NCI-H1092 treated with DMSO at 0.1 percent for 48 hours (cell line): ENCODE measurements at places on chromosomes 6 and 20.

GRCh38 chr20:48740292-48740649 is 87.5 kb downstream of the PREX1 start:
- no peak for DNase-seq

GRCh38 chr6:107793191-107793590 is 30.9 kb downstream of the SCML4 start:
- no peak for DNase-seq

DNA sequence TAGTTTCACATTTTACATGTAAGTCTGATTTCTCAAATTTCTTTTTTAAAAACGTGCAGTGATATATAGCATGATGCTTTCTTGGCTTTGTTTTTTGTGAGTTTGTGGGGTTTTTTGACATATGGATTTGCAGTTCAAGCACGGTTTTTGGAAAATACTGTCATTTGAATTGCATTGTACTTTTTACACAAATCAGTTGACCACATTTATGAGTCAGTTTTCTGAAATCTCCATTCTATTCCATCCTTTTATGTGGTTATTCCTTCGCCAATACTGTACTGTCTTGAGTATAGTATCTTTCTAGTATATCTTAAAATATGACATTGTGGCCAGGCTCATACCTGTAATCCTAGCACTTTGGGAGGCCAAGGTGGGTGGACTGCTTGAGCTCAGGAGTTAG is 890.0 kb upstream of the CITED2 start:
- DNase-seq = no peak

- DNase-seq = peak; percentile 65
These were observed 719 bp downstream of the HSP90AB1 start for GRCh38 chr6:44247338-44248302.

DNA sequence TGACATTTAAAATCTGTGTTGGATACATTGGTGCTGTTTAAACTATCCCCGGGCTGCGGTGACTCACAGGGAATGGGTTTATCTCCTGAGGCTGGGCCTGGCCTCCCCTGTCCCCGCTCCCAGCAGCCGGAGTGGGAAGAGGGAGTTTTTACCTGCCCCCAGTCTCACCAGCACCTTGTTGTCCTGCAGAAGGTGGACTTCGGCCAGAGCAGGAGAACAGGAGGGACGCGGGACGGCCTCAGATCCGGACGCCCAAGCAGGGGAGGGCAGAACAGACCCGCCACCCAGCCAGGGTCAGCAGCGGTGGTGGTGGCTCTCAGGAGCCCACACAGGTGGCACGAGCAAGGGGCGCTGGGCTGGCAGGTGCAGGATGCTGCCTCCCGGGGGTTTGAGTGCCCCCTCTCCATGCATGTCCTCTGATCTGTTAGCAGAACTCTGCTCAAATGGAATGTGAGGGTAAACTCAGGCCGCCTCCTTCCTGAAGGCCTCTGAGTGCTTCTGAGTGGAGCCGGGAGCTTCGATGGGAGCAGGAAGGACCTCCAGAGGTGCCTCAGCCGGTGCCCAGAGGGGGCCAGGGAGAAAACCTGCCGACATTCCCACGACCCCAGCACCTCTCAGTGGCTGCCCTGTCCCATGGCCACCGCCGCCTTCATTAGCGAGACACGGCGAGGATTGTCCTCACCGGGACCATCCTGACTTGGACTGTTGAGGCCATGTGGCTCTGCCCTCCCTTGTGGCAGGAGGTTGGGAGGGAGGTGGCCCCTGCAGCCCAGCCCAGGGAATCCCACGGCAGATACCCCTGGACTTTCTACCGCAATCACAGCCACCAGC is 43.4 kb upstream of the MRGBP start:
- no peak for DNase-seq

- no peak for DNase-seq
These were observed 77.5 kb downstream of the FKBP5 start for GRCh38 chr6:35611240-35611639.

GRCh38 chr6:127582777-127583462 is 5.9 kb downstream of the C6orf58 start:
- no peak for DNase-seq

- no peak for DNase-seq
These were observed 983 bp upstream of the KCNQ5 start for GRCh38 chr6:72620871-72621290.

GRCh38 chr6:818196-818595 is 125.3 kb upstream of the EXOC2 start:
- DNase-seq = no peak

DNA sequence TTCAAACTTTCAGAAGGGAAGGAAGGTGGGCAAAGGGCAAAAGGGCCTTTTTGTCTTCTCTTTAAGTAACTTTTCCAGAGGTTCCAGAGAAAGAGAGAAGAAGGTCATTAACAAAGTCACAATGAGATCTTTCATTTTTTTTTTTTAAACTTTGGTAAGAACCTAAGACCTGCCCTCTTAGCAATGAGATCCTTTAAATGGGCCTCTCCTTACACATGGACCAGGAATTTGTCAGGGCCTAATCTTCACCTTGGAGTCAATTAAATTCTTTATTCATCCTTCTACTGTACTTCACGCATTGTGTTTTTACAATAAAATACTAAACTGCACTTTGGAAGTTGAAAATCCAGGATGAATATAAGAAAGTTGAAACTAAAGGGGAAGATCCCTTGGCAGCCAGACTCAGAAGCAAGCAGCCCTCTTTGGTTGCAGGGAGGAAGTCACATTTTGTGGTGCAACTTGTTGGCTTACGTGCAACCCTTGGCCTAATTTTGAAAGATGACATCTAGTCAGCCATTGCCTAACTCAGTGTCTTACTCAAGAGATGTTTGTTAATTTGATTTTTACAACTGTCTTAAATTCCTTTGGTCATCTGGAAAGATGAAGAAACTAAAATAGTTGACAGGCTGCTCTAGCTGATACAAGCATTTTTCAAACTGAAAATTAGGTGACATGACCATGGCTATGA is 11.9 kb upstream of the TMEM170B start:
- DNase-seq = no peak

DNA sequence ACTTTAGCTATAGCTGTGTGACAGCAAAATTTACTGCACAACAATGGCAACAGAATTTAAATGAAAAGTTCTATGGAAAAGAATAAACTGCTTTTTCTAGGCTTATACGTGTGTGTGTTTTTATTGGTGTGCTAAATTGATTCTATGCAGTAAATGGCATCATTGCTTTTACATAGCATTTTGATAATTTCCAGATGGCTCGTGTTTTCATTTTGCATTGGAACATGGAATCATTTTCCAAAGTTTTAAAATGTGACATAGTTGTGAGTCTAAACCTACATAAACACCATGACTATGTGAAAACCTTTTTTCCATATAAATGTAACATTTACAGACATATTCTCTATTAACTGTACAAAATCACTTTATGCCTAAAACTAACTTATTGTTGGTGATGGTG is 127.8 kb downstream of the SIM1 start:
- no peak for DNase-seq

DNA sequence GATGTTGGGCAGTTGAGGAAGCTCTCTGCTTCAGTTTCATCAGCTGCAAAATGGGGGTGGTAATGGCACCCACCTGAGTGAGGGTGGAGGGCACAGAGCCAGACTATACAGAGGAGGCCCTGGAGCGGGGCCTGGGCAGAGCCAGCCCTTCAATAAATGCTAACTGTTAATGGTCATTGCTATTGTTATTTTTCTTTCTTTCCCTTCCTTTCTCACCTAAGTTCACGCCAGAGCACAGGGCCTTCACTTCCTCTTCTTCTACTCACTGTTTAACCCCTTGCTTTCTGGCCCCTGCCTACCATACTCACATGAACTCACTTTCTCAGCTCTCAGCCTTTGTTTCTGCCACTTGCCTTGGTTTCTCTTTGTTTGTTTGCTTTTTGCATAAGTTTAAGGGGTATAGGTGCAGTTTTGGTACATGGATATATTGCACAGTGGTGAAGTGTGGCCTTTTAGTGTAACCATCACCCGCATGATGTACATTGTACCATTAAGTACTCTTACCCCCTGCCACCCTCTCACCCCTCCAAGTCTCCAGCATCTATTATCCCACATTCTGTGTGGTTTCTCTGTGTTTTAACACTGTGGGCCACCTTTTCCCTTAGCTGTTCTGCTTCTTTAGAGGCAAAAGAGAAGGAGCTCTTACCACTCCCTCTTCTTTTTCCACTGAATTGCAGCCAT is 7.5 kb upstream of the RREB1 start:
- DNase-seq = no peak

- no peak for DNase-seq
These were observed 330.5 kb downstream of the EPHA7 start for GRCh38 chr6:93088621-93089501.

GRCh38 chr6:29071831-29072723 is 15.0 kb downstream of the OR2B3 start:
- no peak for DNase-seq

GRCh38 chr6:137236581-137237355 is 17.6 kb upstream of the IFNGR1 start:
- no peak for DNase-seq

- no peak for DNase-seq
These were observed 52.4 kb downstream of the LY86 start for GRCh38 chr6:6640926-6641325.

GRCh38 chr6:157230910-157231309 is 92.4 kb downstream of the TMEM242 start:
- DNase-seq = no peak

DNA sequence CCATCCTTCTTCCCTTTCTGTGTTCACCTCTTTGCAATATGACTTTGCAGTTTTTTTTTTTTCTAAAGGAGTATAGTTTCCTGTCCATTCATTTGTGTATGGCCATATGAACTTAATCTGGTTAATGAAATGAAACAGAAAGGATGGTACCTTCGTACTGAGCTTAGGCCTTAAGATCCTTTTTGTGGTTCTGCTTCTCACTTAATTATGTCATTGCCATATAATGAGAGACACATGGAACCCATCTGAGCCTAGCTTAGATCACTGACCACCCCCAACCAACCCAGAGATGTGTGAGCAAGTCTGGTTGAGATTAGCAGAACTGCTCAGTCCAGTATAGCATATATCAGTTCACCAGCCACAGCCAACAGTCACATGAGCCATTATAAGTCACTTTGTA is 1179.6 kb downstream of the HACE1 start:
- no peak for DNase-seq

DNA sequence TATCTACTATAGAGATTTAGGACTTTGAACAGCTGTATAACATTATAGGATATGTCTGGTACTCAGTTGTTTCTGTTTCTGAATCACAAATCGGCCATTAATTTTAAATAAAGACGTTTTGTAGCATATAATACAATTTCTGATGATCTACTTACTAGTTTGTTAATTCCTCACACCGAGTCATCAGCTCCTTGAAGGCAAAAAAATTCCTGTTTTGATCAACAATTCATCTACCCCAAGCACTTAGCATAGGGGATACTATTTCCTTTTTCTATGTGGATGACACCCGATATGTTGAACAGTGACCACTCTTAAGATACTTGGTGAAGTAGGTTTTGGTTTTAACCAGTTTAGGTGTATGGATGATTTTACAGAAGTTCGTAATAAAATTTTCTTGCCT is 107.3 kb downstream of the NCOA3 start:
- no peak for DNase-seq

DNA sequence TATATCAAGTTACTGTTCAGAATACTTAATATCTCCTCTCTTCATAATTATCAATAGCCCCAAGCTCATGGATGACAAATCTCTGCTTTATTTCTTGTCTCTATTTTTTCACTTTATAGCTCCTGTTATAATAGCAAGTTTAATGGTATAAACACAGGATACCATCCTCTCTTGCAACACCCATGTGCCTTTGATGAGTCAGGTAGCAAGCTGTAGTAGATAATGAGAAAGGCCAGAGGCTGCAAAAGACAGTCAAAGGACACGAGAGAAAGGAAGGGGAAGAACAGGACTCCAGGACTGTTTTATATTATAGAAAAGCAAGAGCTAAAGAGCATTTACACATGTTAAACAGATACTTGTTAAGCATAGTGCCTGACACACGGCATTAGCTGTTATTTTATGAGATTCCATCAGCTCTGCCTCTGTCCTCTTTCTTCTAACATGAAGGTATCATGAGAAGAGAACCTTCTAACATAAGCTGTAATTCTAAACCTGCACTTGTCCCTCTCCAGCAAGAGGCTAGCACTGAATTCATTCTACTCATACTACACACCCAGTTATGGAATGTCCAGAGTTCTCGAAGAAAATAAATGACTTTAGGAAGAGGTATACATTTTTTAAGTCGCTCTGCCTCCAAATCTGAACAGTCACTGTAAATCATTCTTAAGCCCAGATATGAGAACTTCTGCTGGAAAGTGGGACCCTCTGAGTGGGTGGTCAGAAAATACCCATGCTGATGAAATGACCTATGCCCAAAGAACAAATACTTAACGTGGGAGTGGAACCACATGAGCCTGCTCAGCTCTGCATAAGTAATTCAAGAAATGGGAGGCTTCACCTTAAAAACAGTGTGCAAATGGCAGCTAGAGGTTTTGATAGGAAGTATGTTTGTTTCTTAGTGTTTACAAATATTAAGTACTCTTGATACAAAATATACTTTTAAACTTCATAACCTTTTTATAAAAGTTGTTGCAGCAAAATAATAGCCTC is 45.0 kb downstream of the NT5E start:
- no peak for DNase-seq

DNA sequence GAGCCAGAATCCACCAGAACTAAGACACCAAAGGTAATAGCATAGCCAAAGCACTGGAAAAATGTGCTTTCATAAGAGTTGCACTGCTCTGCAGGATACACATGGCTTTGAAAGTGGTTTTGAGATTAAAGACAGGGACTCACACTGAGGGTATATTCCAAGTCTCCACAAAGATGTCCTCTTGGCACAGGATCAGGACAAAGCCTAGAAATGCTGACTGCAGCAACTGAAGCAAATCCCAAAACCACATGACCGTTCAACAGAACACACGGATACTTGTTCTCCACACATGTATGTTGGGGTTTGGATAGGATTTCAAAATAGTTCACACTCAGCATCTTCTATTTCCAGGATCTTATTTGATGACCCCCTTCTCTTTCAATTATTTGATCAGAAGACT is 364.3 kb upstream of the HSF2 start:
- no peak for DNase-seq

GRCh38 chr20:7924692-7925091 is 15.6 kb downstream of the HAO1 start:
- no peak for DNase-seq

GRCh38 chr6:83467620-83468036 is 36.8 kb upstream of the ME1 start:
- DNase-seq = no peak

DNA sequence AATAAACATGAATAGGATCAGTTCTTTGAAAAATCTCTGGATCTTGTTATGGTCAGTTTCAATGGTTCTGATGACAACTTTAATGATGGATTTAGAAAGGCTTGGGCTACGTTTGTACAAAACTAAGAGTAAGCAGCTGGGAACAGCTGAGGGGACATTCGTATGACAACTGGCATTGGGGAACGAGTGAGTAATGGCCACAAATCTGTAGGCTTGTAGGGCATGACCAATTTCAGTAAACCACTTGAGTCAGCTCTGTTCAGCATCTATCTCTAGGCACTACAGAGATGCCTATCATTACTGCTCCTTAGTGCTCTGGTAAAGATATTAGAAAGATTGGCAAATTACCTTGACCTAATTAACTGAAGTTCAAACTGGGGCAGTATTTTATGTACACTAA is 1375.6 kb downstream of the EPHA7 start:
- DNase-seq = no peak

- no peak for DNase-seq
These were observed 42.5 kb downstream of the PANK2 start for GRCh38 chr20:3931664-3932063.
